ENCODE measurements at places on chromosomes 1 and 21.

- DNase-seq, result no peak
Observed at GRCh38 chr1:203202431-203203245, 16.1 kb upstream of the CHI3L1 start.

DNA sequence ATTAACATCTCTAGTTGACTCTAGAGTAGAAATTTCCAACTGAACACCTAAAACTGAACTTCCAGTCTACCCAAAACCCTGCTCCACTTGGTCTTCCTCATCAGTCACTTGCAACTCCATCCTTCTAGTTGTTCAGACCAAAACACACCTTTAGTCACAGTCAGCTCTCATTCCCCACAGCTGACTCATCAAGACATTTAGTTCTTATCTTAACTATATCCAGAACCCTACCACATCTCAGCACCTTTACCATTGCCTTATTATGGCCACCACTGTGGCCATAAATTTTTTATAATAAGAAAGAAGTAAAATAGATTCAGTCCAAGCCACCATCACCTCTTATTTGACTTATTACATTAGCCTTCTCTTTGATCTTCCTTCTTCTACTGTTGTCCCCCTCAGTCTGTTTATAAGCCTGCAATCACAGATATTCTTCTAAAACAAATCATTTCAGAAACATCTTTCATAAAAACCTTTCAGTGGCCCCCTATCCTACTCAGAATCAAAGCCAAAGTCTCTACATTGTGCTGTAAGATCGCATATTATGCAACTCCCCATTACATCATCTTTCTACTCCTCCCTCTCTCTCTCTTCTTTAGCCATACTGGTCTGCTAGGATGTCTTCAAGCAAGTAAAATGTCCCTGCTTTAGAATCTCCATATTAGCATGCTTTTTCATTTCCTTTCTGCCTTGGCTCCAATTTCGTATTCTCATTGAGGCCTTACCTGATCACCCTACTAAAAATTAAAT lies 275.9 kb downstream of the LRRC40 start:
- DNase-seq, result no peak

- no peak for DNase-seq
Observed at GRCh38 chr1:224897529-224898327, 31.7 kb upstream of the DNAH14 start.

DNA sequence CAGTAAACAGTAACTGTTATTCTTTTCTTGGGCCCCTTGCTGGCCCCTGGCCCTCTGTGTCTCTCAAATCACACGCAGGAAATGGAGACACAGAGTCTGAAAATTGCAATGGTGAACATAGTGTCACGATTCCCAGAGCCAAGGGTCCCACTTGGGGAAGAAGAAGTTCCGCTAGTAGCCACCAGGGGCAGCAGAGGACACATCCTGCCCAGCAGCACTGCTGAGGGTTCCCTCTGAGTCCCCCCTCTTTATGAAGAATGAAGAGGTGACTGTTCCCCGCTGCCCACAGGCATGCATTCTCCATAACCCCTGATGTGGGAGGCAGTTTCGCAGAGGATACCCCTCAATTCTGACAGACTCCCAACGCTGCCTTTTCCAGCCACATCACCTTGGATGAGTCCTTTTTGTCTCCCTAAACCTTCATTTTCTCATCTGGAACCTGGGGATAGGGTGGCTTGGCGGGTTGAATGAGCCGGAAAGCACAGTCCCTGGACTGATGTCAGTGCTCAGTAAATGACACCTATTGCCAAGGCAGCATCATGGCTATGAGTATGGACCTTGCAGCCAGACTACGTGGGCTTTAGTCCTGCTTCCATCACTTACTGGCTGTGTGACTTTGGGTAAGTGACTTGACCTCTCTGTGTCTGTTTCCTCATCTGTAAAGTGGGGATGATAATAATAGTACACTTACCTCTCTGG lies 238.0 kb upstream of the TMEM51 start:
- peak; percentile 11 for DNase-seq

DNA sequence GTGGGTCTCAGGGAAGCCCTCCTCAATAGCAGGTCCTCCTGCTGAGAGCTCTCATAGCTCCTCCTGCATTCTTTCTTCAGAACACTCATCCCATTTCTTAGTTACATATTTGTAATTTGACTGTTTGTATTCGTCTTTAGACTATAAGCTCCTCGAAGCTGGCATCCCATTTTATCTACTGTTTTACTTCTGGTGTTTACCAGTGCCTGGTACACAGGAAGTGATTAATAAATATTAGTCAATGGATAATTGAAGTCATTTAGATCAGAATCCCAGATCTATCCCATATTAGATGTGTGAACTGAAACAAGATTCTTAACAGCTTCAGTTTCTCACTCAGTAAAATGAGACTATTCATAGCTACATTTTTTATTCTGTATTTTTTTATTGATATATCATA lies 88.7 kb downstream of the PLPP3 start:
- no peak for DNase-seq

GRCh38 chr1:212952641-212952976 lies 2.3 kb downstream of the VASH2 start:
- no peak for DNase-seq

Measured in activated CD4-positive, alpha-beta T cell treated with anti-CD3 and anti-CD28 coated beads, Interleukin-2, amount 50 U/mL, for 24 hours (primary cell).